HT-29 (cell line): ENCODE measurements at places on chromosomes 6 and 20.

GRCh38 chr6:44642870-44643522 lies 255.5 kb downstream of the CDC5L start:
- DNase-seq = no peak

DNA sequence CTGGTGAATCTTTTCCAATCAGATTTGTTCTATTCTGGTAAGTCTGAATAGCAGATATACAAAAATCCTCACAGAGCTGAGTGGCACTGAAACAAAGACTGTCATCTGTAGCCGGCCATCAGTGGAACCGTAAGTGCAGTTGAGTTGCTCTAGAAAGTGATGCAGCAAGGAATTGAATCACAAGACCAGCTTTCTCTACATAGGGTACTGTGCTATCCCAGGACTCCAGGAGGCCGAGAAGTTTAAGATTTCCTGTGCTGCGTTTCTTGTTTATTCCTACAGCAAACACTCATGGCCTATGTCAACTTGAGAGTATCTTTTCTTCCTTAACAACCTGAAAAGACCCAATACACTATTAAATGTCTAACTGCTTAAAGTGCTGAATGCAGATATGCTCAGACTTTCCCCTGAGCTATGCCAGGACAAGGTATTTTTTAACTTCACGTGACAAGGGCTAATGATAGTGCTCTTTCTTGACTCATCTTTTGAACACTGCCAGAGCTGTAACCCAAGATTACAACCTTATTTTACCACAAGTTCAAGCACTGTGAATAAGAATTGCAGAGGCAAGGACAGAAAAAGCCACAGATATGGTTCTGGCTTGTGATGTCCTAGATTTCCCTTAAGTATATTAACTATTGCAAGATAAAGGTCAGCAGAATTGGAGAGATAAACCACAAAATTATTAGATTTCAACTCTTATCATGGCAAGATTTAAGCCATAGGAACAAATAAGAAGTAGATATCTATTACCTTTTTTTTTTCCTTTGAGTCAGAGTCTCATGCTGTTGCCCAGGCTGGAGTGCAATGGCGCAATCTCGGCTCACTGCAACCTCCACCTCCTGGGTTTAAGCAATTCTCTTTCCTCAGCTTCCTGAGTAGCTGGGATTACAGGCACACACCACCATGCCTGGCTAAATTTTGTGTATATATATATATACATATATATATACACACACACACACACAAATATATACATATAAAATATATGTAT lies 71.6 kb downstream of the GJA1 start:
- no peak for DNase-seq

- peak; percentile 96 for DNase-seq
These were observed 46.2 kb upstream of the ZNF184 start for GRCh38 chr6:27518881-27519795.

DNA sequence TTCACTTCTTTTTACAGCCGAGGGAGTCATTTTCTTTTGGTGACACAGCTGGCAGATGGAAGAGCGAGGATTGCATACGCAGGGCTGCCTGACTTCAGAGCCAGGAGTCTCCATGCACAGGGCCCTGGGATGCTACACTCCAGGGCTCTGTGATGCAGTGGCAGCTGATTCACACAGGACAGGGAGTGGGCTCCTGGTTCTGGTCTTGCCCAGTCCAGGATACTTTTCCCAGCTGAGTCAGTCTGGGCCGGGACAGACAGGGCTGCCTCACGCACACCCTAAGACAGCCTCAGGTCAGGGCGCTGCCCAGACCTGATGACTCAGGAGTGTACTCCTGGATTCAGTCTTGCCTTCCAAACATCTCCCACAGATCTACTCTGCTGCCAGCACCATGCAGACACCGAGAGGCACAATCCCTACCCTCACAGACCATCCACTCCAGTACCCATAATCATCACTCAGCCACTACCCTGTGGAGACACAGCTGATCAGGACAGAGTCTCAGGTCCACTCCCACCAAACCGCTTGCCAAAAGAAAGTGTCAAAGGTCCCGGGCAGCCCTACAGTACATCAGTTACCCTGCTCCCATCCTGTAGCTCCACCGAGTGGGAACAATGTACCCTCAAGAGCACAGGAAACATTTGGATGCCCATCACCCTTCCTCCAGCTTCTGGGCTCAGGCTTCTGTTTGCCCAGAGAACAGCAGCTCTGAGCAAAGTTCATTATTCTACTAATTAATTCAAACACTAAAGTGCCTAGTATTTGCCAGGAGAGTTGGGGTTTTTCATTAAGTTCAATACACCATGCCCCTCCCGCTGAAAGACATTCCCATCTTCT lies 11.5 kb downstream of the SDC4 start:
- peak; percentile 45 for DNase-seq

DNA sequence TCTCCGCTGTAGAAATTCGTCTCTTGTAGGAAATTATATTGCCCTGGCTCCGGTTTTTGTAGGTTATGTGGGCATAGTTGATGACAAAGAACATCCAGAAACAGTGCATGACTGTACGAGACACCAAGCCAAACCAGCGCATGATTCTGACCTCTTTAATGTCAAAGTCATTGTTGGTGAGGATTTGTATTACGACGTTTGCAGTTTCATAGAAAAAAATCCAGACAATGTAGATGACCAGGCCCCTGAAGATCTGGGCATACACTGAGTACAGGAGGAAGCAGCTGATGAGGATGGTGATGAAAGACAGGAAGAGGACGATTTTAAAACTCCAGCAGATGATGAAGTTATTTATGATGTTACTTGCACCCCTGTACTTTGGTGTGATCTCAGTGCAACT lies 39.1 kb upstream of the TBC1D22B start:
- no peak for DNase-seq

DNA sequence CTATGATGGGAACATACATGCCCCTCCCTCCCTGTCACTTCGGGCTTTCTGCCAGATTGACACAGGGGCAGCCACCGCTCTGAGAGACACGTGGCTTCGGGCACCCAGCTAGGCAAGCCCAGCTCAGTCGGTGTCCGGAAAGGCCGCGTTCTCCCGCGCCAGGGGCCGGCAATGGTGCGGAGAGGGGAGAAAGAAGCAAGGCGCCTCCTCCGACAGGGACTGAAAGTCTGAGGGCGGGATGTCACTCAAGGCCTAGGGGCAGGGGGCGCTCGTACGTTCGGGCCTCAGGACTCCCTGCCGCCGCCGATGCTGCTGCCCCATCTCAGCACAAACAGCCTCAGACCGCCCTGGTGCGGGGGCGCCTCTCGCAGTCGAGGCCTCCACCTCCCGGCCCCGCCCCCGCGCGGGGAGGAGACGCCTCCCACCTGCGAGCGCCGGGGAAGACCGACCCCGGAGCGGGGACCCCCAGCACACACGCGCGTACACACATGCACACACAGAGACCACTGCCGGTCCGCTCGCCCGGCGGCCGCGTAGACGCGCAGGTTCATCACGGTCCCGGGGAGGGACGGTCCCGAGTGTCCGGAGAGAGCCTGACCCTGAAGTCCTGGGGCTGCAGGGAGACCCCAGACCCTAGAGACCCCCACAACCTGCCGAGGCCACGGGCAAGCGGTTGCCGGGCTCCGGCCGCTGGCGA lies 1.9 kb downstream of the GRM4 start:
- DNase-seq = no peak

GRCh38 chr20:51542571-51543421 lies at the start of gene NFATC2:
NFATC2 (minus strand) TSS chr20:51542719; CDS start chr20:51542499, 220 bp downstream.
- DNase-seq = peak; percentile 30

DNA sequence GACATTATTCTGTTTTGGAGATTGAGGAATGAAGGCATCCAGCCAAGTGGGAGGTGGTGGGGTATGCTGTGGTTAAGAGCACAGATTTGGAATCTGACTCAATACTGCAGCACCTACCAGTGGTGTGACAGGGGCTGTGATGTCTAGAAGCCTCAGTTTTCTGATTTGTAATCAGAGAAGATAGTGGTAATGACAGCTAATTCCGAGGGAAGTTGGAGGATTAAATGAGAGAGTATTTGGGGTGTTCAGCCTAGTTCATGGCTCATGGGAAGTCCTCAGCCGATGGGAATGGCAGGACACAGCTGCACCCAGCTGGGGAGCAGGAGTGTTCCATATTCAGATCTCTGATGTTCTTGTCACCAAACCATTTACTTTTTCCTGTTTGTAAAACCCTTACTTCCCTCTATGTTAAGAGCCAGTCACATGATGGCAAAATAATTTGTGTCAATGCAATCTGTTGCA lies 9.3 kb downstream of the SLC9A8 start:
- DNase-seq = no peak

- no peak for DNase-seq
These were observed 32.7 kb downstream of the TCP11 start for GRCh38 chr6:35108309-35108885.
